ENCODE measurements at places on chromosomes 13 and 19. TPM values are rescaled to one million over a fixed set of nuclear protein-coding genes. Genes with fewer than 3 reads are reported as not detected.
A peak's percentile ranks its signal among the peaks of the same experiment; 100 is the strongest.

- DNase-seq, result no peak
Measured at GRCh38 chr13:72342364-72342763, 385.1 kb downstream of the MZT1 start.

GRCh38 chr13:60448907-60449510 lies 52.0 kb downstream of the TDRD3 start:
- DNase-seq, result peak; percentile 50

The CD79A gene
- 6.0 TPM for total RNA-seq

The EDDM13 gene
- 2.6 TPM for total RNA-seq

The AKT2 gene
- total RNA-seq, result 234 TPM

GRCh38 chr13:33642374-33643065 lies 175.4 kb upstream of the RFC3 start:
- no peak for DNase-seq

DNA sequence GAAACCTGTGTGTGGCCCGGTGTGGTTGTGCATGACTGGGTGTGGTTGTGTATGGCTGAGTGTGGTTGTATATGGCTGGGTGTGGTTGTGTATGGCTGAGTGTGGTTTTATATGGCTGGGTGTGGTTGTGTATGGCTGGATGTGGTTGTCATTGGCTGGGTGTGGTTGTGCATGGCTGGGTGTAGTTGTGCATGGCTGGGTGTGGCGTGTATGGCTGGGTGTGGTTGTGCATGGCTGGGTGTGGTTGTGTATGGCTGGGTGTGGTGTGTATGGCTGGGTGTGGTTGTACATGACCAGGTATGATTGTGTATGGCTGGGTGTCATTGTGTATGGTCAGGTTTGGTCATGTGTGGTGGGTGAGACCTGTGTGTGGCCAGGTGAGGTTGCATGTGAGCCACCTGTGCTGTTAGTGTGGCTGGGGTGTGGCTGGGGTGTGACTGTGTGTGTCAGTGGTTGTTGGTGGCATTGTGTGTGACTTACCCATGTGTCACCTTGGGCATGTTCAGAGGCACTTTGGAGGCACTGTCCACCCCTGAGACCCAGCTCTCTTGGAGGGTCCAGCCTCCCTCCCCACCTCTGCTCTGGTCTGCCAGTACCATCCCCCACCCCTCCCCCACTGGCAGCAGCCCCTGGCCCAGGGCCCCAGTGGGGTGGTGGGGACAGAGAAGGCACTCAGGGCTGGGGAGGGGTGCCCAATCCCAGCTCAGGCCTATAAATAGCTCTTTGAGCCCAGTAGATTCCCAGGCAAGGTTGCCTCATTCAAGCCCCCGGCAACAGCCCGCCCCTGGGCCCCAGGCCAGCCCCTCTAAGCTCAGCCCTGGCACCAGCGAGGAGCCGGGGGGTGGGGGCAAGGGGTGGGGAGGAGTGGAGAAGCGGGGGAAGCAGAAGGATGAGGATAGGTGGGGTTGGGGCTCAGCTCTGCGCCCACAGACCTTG lies 3.9 kb upstream of the NCAN start:
- no peak for DNase-seq

DNA sequence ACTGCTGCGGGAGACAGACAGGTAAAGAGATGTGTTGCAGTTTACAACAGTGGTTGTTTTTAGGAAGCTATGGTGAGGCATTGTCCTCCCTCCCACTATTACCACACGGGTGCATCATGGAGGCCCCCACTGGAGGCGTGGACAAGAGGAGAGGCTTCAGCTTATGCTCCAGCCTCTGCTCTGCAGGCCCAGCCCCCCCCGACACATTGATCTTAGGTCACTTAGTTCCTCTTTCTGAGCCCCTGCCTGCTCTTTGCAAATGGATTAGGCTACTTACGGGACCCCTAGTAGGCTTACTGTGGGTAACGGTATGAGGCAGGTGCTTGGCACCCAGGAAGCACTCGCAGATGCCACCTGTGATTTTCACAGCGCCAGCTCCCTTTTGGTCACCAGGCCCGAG lies 123.9 kb downstream of the SLC7A1 start:
- no peak for DNase-seq

DNA sequence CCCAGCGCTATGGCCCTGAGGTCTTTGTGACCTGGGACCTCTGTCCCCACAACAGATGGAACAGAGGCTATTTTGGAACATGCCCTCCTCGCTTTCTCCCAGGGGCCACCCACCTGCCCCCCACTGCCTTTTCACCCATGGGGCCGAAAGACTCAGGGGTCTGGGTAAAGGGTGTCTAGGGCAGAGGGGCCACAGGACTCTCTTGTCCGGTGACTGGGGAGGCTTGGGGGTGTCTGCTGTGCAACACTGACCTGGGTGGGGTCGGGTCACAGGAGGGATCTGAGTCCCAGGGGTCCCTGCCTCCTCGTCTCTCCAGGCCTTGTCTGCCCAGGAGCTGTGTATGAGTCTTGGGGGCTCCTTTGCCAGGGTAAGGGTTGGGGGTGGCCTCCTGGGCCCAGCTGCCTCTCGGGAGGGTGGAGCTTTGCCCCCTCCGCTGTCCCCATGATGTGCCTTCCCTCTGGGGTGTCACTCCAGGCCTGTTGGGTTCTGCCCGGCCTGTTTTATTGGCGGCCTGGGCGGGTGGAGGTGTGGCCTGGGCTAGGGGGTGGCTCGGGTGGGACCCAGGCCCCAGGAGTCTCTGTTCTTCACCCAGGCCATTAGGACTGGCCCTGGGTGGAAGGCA lies 2.1 kb downstream of the ARID3A start:
- no peak for DNase-seq

The HOMER3 gene
- not detected for total RNA-seq

DNA sequence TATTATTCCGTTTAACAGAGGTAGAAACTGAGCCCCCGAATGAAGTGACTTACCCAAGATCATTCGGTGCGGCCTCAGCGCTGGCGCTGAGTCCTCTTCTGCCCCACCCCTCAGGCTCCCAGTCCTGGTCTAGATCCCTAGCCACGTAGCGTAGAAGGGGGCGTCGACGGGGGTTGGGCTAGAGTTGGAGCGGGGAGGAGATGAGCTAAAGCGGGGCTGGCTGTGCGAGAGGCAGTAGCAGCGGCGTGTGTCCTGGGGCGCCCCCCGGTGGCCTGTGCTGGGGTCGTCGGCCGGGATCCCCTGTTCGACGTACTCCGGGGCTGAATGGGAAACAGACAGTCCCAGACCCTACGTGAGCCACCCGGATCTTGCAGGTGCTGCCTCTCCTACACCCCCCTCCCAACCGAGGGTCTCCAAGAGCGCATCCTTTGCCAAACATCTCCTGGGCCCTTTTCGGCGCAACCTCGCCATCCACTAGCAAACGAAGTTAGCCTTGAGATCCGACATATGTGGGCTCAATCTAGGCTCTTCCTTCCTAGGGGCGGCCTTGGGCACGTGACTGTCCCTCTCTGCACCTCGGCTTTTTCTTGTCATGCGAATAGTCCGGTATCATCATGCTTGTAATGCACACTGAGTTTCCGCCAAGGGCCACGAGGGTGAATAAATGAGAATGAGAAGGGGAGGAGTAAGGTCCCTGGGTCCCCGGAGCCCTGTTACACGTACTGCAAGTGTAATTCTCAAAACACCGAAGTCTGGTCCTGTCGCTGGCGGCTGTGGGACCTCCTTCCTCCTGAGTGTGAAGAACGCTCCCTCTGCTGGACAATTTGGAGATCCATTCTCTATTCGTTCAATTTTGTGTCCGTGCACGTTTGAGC lies 47.7 kb downstream of the CYP4F22 start:
- peak; percentile 95 for DNase-seq

The FAM83E gene
- 1.1 TPM for total RNA-seq

The CCDC122 gene
- 2.1 TPM for total RNA-seq

DNA sequence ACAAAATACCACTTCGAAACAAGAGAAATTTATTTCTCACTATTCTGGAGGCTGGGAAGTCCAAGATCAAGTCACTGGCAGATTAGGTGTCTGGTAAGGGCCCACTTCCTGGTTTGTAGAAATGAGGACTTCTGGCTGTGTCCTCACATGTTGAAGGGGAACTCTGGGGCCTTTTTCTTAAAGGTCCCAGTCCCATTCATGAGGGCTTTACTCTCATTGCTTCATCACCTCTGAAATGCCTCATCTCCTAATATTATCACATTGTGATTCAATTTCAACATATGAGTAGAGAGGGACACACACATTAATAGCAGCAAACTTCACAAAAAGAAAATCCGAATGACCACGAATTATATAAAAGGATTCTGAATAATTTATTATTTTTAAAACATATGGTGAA lies 21.6 kb upstream of the SIGLEC14 start:
- no peak for DNase-seq

The ZNF229 gene
- 0.15 TPM for total RNA-seq

DNA sequence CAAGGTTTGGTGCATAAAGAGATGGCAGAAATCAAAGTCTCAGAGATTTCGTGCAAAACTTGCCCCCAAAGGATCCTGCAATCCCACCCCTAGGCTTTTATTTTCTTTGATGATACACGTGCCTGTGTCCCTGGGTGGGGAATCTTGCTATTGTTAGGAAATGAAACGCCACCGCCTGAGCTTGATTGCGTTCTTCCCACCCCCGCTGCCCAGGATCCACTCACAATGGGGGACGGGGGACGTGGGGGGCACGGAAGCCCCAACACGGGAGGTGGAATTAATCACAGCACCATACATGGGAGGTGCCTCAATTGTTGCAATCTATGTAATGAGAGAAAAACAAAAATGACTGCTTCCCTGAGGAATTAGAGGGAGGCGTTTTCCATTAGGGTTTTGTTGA lies 39.6 kb downstream of the ZNRF4 start:
- DNase-seq, result no peak

GRCh38 chr13:50074843-50075242 lies 59.6 kb downstream of the KCNRG start:
- no peak for DNase-seq

DNA sequence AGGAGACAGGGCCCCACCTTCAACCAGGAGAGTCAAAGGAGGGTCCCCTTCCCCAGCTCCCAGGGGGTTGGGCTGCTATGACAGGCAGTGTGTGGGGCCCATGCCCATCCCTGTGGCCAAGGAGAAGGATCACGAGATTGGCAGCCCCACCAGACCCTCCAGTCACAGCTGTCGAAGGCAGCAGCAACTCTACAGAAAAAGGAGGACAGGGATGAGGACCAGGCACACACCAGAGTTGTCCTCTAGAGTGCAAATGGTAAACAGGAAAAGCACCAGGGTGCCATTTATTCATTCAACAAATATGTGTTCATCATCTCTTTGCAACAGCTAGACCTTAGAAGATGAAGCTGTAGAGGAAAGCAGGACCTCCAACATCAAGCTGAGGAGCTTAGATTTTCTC lies 4.1 kb downstream of the PTH2 start:
- no peak for DNase-seq

DNA sequence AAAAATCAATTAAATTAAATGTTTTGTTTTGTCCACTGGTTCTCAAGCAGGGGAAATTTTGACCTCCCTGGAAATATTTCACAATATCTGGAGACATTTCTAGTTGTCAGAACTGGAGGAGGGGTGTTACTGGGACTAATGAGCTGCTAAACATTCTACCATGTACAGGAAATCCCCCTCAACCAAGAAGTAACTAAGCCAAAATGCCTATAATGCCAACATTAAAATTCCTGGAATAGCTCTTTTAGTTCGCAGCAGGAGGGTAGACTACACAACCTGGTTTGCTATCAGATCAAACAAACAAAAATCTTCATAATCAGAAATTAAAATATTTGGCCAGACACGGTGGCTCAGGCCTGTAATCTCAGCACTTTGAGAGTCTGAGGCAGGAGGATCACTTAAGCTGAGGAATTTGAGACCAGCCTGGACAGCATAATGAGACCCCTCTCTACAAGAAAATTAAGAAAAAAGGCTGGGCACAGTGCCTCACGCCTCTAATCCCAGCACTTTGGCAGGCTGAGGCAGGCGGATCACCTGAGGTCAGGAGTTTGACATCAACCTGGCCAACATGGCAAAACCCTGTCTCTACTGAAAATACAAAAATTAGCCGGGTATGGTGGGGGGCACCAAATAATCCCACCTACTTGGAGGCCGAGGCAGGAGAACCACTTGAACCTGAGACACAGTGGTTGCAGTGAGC lies 13.7 kb upstream of the SMARCA4 start:
- DNase-seq, result no peak

The CAPS gene
- 38.3 TPM for total RNA-seq

The ZNF304 gene
- 6.6 TPM for total RNA-seq

DNA sequence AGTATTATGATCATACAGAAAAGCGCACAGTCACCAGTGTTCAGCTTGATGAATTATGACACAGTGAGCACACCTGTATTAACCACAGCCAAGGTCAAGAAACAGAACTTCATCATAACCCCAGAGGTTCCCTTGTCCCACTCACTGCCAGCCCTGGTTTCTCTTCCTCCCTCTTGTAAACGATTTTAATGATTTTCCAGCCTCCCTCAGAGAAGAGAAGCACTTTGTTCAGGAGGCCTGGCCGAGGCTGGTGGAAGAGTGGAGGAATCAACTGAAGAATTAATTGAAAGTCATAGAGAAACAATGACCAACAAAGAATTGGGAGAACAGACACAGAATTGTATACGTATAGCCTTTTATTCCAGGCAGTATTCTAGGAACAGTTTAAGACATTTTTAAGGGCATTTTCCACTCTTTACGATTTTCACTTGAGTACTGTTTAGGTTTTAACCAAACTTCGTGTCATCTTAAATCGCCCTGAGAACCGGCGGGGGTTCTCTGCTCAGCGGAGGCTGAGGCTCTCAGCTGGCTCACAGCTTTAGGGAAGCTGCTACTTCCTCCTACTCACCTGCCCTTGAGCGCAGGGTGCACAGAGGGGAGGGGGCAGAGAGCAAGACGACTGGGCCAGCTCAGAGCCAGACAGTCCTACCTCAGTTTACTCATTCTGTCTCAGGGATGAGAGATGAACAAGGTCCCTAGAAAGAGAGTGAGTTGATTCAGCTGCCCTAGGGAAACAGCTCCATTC lies 108.6 kb downstream of the AKAP11 start:
- no peak for DNase-seq

GRCh38 chr13:38902551-38902950 lies 88.1 kb downstream of the STOML3 start:
- DNase-seq, result no peak

GRCh38 chr19:9130965-9131364 lies 4.2 kb upstream of the OR7G3 start:
- no peak for DNase-seq

GRCh38 chr19:17944301-17944700 lies 11.5 kb downstream of the CCDC124 start:
- DNase-seq, result no peak

GRCh38 chr13:29893438-29893837 lies 43.0 kb upstream of the UBL3 start:
- no peak for DNase-seq

GRCh38 chr13:77827332-77827731 lies 91.3 kb downstream of the EDNRB start:
- no peak for DNase-seq

The ZNF135 gene
- 4.3 TPM for total RNA-seq

DNA sequence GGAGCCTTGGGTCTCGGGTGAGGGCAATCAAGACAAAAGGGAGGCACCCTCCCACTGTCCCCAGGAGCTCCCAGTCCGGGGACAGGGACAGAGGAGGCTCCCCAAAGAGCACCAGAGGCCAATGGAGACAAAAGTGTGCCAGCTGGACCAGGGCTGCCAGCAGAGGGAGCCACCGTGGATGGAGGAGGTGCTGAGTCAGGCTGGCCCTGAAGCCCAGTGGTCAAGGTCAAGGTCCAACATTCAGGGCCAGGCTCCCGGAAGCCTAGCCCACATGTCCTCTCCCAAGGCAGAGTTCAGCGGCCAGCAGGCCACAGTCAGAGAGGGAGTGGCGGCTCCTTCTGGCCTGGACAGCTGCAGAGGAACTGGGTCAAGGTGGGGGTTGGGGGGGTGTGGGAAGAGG lies 8.4 kb downstream of the COL5A3 start:
- no peak for DNase-seq

- peak; percentile 88 for DNase-seq
Measured at GRCh38 chr19:48510421-48511268, 990 bp downstream of the LMTK3 start.

GRCh38 chr19:9671655-9672054 lies 3.2 kb downstream of the ZNF562 start:
- DNase-seq, result no peak

All from natural killer cell (primary cell).